ENCODE measurements at places on chromosomes 6 and 20.

GRCh38 chr20:49823152-49823847 is 10.7 kb downstream of the SLC9A8 start:
- no peak for DNase-seq

- no peak for DNase-seq
Observed at GRCh38 chr6:46032110-46032998, 16.7 kb upstream of the CLIC5 start.

DNA sequence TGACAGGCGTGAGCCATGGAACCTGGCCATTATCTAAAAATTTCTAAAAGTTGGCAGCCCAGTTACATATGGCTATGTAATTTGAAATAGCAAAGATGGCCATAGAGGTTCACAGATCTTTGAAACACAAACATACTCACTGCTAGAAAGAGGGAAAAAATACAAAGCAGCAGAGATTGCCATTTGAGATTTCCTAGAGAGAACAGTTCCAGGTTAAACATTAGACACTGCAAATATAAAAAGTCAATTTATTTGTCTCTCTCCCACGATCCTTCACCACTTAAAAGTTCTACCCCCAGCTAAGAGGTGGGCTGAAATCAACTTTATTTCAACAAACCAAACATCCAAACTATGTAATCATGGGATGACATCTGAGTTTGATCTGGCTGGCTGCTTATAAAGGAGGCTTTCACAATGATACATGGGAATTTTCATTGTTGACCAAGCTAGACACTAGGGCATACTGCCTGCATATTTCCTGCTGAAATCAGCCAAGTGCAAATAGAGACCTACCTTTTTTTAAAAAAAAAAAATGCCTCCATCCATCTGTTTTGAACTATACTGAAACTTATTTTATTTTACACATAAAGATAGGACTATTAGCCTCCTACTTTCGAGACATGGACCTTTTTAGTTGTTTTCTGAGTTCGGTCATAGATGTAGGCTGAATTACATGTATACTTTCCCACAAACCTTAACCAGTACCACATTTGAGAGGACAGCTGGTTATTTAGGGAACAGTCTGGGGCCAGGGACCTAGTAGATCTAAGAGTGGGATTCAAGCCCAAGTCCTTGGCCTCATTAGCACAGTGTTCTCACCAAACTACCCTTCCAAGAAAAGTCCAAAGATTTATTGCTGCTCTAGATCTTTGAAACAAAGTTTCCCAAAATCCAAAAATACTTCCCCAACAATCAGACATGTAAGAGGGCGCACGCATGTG is 16.6 kb downstream of the DCDC2 start:
- DNase-seq = no peak

DNA sequence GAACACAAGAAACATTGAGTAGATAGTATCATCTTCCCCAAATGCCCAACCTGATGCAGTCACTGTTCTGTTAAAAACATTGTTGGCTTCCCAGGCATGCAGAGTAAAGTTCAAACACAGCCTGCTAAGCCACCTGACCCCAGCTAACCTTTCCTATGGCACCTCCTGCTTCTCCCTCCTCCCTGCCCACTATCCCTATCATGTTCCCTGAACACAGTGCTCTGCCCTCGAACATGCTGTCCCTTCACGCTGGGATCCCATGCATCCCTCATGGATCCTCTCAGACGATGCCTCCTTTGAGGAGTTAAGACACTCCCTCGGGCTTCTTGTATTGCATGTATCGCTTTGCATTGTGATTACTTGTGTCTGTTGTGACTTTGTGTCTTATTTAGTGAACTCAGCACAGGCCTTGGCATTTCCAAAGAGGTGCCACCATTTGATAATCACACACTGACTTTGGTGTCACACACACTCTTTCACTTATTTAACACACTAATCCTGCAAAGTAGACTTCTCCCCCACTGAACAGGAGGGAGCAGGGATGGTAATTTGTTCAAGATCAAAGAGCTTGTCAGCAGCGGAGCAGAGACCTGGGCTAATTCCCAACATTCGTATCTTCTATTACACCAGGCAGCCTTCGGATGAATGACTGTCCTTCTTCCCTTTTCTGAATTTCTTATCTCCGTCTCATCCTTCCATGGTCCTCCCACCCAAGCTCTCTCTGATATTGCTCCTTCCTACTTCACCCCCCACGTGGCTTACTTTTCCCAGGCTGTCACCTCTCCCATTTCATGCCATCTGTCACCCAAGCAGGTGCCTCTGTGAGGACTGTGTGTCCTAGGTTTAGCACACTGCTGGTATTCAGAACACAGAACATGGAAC is 28.3 kb upstream of the SMIM29 start:
- DNase-seq = no peak

GRCh38 chr6:167329014-167329413 is 4.1 kb downstream of the TTLL2 start:
- no peak for DNase-seq

GRCh38 chr6:15506066-15506465 is 156.8 kb downstream of the DTNBP1 start:
- DNase-seq = no peak

DNA sequence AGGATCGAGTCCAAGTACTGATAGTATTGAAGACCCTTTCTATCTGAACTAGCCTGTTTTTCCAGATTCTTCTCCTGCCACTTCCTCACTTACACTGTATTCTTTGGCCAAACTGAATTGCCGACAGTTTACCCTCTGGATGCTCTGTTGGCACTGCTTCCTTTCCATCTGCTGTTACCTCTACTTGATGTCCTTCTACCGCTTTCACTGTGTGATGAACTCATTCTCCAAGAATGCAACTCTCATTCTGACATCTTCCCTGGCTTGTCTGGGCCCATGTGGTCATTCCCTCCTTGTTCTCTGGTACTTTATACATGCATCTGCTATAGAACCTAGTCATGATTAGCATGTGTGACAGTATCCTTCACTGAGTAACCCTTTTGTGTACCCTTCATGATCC is 16.3 kb downstream of the RPRD1B start:
- no peak for DNase-seq

DNA sequence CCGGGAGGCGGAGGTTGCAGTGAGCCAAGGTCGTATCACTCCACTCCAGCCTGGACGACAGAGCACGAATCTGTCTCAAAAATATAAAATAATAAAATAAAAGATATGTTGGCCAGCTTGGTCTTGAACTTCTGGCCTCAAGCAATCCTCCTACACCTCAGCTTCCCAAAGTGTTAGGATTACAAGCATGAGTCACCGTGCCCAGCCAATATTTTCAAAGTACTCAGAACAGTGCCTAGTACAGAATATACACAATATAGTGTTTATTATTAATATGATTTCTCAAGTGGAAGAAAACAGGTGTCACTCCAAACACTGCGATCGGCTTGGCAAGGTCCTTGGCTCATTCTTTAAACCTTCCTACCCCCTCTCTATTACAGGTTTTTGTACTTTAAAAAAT is 3.1 kb downstream of the FAM210B start:
- no peak for DNase-seq

GRCh38 chr6:9799582-9799981 is 615.3 kb downstream of the TFAP2A start:
- no peak for DNase-seq

- no peak for DNase-seq
Observed at GRCh38 chr6:20169119-20169557, 43.1 kb downstream of the MBOAT1 start.

GRCh38 chr20:32206760-32207625 is 550 bp downstream of the PLAGL2 start:
- DNase-seq = no peak

DNA sequence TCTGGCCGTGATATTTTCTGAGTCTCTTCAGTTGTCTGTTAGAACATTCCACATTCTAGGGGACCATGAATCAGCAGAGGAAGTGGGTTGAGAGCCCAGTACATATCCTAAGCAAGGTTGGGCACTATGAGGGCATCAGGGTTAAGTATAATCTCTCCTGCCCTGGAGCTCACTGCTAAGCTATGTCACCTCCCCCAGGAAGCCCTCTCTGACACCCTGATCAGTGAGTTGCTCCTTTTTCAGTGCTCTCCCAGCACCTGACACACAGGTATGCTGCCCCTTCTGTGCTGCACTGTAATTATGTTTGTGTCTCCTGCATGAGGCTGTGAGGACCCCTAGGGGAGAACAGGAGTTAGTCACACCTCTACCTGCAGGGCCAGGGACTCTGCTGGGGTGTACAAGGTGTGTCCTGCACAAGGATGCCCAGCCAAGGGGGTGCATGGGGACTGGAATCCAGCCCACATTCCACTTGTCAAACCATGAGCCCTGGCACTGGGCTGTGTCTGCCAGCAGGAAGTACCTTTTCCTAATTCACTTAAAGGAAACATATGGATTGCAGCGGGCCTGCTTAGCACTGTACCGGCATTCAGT is 3.9 kb downstream of the RAB44 start:
- no peak for DNase-seq

DNA sequence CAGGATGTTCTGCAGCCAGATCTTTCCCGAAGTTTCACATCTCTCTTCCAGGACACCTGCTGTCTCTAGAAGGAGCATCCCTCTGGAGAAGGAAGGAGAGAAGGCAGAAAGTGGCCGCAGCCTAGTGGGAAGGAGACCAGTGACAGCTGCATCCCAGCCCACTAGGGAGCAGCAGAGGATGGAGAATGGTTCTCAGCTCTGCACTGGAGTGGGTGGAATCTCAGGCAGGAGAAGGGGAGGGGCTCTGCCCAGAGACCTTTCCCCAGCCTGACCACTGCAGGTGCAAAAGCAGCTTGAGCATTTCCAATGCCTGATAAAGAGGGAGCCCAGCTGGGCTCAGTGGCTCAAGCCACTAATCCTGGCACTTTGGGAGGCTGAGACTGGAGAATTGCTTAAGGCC is 32.3 kb downstream of the NCR2 start:
- no peak for DNase-seq

DNA sequence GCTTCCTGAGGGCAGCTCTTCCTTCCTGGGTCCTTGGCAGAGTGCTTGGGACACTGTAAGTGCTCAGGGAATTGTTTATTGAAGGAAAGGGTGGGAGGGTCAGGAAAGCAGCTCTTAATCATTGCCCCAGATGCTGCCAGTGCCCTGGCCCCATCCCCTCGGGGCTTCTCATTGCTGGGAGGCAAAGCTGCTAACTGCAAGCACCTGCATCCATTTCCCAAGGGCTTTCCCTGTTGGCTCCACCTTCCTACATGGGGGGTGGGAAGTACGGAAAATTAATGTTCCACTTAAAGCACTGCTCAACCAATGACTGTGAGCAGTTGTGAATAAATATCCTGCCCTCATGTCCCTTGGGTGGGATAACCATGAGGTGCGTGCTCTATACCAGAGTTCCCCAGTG is 56.4 kb downstream of the NDUFAF5 start:
- DNase-seq = no peak

DNA sequence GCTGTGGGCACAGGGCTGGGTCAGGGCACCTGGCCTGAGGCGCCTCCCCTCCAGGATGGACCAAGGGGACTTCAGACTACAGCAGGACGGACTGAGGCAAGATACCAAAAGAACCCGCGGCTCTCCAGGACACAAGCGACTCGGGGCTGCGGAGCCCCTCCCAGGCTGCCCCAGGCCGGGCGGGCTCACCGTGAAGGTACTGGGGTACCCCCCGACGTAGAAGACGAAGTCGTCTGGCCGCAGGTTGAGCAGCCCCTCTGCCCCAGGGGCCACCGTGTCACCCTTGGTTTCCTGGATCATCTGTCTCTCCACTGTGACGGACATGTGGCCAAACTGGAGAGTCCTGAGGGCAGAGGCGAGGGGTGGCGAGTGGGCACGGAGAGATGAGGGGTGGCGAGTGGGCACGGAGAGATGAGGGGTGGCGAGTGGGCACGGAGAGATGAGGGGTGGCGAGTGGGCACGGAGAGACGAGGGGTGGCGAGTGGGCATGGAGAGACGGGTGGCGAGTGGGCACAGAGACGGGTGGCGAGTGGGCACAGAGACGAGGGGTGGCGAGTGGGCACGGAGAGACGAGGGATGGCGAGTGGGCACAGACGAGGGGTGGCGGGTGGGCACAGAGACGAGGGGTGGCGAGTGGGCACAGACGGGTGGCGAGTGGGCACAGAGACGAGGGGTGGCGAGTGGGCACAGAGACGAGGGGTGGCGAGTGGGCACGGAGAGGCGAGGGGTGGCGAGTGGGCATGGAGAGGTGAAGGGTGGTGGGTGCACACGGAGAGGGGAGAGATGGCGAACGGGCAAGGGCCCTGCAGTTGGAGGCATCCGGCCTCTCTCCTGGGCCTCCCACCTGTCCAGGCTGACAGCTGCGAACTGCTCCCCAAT is 10.9 kb downstream of the ADRM1 start:
- DNase-seq = no peak

DNA sequence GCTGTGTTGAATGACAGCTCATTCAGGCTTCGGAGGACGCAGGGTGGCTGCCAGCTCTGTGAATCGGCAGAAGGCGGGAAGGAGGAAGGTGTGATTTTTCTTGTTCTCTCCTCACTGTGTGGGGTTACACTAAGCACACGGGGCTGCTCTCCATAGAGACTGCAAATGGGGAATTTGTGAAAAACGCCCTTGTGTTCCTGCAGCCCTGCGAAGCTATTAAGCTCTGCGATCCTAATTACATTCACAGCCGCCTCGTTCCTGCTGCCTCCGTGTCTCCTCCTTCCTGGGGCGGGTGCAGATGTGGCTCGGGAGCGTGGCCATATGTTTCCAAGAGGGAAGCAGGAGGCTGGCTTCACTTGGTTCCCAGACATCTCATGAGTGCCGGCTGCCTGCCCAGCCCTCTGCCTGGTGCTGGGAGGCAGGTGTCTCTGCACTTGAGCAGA is 124.0 kb downstream of the TOX2 start:
- no peak for DNase-seq

- DNase-seq = no peak
Observed at GRCh38 chr6:116111552-116112528, 11.2 kb downstream of the NT5DC1 start.

GRCh38 chr6:129521946-129522345 is 188.0 kb downstream of the ARHGAP18 start:
- no peak for DNase-seq

DNA sequence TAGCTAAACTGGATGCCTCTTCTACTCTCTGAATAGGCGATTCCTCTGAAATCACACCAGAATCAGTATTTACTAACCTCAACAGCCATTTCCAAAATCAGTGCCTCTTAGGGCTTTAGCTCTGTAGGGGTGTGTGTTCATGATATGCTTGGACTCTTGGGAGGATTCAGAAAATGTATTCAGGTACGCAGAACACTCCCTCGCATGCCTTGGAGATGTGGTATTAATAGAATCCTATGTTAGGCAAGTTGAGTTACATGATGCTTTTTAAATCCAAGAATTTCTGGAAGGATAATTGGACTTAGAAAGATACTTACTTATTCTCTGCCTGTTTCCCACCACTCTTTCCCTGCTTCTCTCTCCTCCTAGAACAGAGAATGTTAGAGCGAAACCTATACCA is 31.8 kb upstream of the PBOV1 start:
- no peak for DNase-seq

GRCh38 chr6:86118271-86118670 is 475.6 kb upstream of the SYNCRIP start:
- DNase-seq = no peak

DNA sequence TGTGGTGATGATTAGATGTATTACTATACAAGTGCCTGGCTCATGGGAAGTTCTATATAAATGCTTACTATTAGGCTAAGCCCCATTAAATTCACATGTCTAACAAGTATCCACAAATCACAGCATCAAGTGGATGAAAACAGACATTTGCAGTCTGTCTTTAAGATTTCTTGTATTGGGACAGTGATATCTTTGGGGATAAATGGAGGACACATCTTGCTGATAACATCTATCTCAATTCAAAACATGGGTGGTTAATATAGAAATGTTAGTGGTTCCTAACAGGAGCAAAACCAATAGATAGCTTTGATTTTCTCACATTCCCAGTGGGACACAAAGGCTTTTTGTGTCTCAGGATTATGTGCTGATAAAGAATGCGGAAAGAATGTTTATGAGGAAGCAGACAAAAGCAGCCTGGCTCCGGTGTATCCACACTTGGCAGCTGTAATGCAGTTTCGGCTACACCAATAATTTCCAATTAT is 29.3 kb downstream of the PTPRK start:
- DNase-seq = no peak
